ENCODE measurements at places on chromosomes 1 and 21.

- no peak for DNase-seq
Measured at GRCh38 chr1:63922848-63923247, 149.0 kb downstream of the ROR1 start.

GRCh38 chr1:155277902-155278688 is 832 bp downstream of the HCN3 start:
- DNase-seq = peak; percentile 72

- DNase-seq = no peak
Measured at GRCh38 chr1:53521924-53522552, 62.8 kb downstream of the DMRTB1 start.

DNA sequence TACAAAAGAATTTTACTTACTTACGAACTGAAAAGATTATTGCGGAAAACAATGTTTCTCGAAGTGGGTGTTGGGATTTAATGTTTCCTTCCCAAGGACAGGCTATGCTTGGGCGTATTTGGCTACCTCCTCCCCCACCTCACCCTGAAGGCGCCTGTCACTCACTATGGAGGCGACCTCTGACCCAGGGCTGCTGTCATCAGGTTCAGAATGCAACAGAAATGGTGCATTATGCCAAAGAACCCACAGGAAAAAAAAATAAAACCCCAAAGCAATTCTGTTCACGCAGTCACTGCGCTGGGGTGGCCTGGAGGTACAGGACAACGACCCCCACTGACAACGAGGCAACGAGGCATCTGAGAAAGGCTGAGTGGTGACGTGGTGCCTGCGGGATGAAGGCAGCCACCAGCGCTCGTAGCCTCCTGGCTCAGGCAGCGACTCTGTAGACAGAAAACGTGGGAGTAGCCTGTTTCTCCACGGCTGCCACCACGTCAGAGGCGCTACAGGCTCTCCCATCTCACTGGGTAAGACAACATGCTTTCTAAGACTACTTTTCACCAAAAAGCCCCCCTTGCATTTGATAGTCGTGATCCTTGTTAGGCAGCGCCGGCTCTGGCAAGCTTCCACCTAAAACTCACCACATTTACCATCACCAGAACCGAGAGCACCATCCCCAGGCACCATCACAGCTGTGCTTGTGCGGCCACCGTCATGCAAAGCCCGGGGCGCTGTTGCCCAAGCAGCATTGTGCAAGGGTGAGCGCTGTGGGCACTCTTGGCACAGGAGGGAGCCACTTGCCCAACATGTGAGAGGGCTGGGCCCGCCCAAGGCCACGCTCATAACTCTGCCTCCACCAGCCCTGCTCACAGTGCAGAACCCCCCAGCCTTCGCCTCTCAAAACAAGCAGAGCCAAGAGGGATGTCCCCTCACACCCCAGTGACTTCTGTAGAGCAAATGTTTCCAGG is 14.3 kb downstream of the NADK start:
- DNase-seq = no peak

GRCh38 chr1:34053660-34054059 is 111.4 kb downstream of the CSMD2 start:
- DNase-seq = no peak

DNA sequence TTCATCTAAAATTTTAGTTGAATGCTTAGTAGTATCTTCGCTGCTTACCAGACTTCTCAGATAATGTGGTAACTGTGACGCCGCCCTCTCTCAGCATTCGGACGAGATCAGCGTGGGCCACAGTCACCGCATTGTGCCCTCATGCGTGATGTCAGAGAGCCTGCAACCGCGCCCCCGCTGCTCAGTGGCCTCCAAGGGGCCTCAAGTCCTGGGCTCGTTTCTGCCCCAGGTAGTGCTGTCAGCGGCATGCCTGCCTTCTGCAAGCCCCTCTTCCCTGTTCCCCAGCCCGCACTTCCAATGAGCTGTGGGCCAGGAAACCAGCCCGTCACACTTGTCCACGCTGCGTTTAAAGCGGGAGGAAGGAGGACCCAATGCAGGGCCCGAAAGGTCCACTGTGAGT is 61.6 kb upstream of the TRAPPC10 start:
- no peak for DNase-seq

- no peak for DNase-seq
Measured at GRCh38 chr21:24259241-24259640, 1348.0 kb downstream of the MRPL39 start.

DNA sequence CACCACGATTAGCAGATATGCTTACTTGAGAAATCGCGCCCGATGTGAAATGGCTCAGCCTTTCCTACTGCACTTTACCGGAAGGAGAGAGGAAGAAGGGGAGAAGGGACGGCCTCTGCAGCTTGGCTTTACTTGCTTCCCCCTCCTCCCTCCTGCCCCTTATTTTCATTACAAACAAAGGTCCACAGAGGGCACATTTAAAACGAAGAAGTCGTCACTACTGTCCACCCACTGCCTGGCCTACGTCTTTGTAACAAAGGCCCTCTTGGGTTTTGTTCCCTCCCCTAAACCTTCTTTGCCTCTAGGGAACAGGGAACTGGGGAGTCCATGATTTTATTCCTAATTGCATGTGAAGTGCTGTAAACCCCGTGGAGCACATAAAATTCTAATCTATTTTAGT is 308.5 kb downstream of the LMX1A start:
- DNase-seq = no peak

GRCh38 chr1:161726473-161727255 is 5.3 kb downstream of the FCRLB start:
- no peak for DNase-seq

DNA sequence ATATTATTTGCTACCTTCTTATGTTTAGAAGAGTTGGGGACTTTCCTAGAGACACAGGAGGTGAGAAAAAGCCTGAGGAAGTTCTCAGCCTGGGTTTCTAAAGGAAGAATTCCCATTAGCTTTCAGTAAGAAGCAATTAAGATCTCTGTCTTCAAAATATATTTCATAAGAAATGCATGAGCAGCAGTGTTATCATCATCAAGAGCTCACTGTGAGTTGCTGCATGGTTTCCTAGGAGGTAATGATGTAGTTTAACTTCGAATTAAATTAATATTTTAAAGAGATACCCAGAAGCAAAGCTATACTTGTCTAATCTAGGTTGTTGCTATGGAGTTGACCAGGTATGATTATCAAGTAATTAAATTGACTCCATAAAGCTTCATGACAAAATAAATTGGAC is 5.7 kb upstream of the POGZ start:
- DNase-seq = no peak

GRCh38 chr1:110594456-110595352 is 11.5 kb downstream of the KCNA2 start:
- DNase-seq = no peak

DNA sequence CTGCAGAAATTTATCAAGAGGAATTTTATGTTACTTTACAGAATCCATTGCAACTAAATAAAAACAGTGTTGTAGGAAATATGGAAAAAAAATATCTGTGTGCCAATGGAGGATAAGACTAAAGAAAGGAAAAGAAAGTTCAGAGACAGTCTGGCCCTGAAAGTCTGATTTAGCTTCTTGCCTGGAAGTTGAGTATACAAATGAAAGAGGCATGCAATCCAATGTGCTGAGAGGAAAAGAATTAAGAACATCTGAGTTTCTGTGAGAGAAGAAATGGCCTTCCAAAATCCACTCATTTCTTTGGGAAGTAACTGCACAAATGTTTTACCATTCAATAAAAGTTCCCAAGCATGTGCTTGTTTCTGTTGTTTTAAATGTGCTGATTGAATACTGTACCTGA is 65.1 kb downstream of the LHX9 start:
- DNase-seq = no peak

DNA sequence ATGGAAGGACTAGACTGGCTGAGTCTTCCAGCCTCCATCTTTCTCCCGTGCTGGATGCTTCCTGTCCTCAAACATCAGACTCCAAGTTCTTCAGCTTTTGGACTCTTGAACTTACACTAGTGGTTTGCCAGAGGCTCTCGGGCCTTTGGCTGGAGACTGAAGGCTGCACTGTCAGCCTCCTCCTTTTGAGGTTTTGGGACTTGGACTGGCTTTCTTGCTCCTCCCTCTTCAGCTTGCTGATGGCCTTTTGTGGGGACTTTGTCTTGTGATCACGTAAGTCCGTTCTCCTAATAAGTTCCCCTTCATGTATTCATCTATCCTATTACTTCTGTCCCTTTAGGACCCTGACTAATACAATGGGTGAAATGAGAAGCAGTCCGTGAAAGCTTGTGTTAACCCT is 196.4 kb downstream of the KAZN start:
- no peak for DNase-seq

DNA sequence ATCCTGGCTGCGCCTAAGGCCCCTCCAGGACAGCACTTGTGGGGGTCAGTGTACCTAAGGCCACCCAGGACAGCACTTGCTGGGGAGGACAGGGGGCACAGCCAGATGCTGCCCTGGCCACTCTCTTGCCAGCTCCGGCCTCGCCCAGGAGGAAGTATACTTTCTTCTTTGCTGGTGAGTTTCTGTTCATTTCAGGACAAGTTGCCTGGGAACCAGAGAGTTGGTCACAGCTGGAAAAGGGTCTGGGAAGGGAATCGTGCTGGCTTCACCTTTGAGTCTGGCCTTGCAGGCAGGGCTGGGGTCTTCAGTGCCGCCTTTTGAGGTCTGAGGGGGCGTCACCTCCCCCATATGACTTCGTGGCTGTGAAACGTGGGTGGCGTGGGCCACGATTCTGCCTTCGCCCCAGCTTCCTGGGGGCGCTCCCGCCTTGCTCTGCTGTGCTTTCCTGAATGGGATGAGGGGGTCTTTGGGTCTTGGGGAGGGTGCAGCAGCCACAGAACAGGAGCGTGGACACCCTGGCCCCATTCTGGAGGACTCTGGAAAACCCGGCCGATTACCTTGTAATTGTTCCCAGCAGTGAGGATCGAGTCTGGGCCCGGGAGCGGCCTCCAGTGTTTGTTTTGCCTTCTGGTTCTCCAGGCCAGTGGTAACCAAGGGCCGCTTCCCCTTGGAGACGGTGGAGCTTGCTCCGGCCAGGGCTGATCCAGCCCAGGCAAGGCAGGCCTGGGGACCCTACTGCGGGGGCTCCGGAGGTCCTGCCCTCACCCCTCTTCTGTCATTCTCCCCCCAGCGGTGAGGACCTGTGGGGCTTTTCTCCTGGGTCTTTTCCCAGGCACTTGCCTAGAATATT is 45.9 kb downstream of the SPSB1 start:
- DNase-seq = no peak

- no peak for DNase-seq
Measured at GRCh38 chr1:19096036-19096833, 113.8 kb downstream of the UBR4 start.

- DNase-seq = no peak
Measured at GRCh38 chr1:187013582-187014200, 184.9 kb downstream of the PLA2G4A start.

DNA sequence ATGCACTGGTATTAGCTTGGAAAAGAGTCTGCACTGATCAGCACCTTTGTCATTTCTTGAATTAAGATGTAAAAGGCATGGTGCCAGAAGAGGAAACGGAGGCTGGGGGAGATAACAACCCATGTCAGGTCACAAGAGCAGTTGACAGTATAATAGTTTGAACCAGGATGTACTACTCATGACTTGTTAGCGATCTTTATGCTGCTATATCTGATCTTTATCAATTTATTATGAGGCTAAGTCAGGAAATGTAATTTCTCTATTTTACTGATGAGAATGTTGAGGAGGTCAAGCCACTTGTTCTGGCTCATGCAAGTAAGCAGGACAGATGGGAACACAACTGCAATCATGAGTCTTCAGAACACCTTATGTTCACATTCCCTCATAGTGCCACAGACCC is 41.4 kb downstream of the RGS5 start:
- DNase-seq = no peak

- DNase-seq = no peak
Measured at GRCh38 chr1:14215151-14215550, 383.3 kb upstream of the KAZN start.

- no peak for DNase-seq
Measured at GRCh38 chr1:244730153-244730933, 77.4 kb downstream of the DESI2 start.

GRCh38 chr1:50955116-50955515 is 5.0 kb downstream of the FAF1 start:
- DNase-seq = no peak

DNA sequence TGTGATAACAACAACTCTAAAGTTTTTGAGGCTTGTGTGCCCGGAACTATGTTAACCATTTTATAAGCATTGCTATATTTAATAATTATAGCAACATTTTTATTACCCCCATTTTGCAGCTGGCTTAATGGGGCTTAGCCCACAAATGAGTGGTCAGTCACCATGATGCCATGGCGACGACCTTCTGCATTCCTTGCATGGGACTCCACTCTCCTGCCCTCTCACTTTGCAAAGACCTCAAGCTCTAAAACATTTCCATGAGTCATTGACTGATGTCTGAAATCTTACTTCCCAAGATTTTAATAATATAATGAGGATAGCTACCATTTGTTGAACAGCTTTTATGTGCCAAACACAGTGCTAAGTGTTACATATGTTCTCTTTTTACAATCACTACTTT is 15.4 kb downstream of the NGF start:
- DNase-seq = no peak

DNA sequence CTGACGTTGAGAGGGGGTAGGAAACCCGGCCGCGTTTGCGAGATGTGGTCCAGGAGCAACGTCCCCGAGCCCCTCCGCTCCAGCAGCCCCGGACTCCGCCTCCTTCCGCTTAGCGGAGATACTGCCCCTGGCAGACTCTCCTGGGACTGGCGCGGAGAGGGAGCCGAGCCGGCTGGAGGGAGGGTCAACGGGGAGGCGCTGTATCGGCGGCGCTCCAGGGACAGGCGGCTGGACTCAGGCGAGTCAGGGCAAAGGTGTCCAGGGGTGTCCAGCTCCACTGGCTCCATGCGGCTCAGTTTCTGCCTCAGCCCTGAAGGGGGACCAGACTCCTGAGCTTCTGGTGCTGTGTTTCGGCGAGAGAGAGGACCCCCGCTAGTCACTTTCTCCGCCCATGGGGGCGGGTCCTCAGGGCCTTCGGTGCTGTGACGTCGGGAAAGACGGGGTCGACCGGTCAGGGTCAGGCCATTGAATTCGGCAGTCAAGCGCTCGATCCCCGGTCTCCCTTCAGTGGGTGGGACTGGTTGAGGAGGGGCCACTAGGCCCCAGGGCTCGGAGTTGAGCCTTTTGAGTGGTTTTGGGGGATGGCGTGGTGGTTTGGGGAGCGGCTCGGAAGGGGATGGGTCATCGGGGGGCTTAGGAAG is 2.8 kb upstream of the LIX1L start:
- peak; percentile 50 for DNase-seq

DNA sequence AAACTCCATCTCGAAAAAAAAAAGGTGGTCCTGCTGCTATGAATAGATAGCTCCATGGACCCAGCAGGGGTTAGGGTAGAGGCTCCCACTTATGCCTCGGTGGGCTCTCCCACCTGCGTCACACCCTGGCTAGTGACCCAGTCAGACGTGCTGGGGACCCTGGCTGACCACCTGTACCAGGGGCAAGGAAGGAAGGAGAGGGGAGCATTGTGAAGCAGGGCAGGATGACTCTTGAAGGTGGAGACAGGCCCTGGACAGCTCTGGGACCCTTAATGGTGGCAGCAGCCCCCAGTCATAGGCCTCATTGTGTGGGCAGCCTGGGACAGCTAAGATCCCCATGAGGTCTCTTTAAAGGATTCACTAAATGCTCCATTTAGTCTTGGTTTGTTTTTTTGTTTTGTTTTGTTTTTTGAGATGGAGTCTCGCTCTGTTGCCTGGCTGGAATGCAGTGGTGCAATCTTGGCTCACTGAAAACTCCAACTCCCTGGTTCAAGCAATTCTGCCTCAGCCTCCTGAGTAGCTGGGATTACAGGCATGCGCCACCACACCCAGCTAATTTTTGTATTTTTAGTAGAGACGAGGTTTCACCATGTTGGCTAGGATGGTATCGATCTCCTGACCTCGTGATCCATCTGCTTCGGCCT is 10.4 kb upstream of the SNAPIN start:
- no peak for DNase-seq

- DNase-seq = peak; percentile 79
Measured at GRCh38 chr1:154955718-154956543, at the start of gene PBXIP1. PBXIP1 (minus strand) TSS chr1:154956099; CDS start chr1:154953721, 2,378 bp downstream.

GRCh38 chr1:178664278-178664677 is 60.8 kb upstream of the RALGPS2 start:
- DNase-seq = no peak

Measured in NCI-H2107 (cell line).